ENCODE measurements at places on chromosomes 3 and 15.

DNA sequence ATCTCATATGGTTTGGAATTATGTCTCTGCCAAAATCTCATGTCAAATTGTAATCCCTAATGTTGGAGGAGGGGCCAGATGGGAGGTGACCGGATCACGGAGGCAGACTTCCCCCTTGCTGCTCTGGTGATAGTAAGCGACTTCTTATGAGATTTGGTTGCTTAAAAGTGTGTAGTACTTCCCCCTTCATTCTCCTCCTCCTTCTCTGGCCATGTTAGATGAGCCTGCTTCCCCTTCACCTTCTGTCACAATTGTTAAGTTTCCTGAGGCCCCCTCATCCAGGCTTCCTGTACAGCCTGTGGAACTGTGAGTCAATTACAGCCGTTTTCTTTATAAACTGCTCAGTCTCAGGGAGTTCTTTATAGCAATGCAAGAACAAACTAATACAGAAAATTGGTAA lies 51.1 kb downstream of the NEDD4 start:
- no peak for DNase-seq

DNA sequence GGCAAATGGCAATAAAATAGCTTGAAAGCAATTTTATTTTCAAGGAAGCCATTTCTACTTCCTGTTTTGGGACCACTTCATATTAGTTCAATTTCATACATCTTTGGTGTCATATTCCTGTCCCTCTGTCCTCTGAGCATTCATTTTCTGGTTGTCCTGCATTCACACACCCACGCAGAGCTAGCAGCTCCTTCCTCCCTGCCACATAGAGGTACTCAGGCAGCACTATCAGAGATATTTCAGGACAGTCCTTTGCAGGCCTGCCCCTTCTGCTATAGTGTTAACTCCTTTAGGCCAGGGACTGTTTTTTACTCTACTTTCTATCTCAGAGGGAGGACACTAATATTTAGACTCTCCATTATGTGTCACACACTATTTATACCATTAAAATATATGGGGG lies 132.0 kb downstream of the ECT2 start:
- no peak for DNase-seq

DNA sequence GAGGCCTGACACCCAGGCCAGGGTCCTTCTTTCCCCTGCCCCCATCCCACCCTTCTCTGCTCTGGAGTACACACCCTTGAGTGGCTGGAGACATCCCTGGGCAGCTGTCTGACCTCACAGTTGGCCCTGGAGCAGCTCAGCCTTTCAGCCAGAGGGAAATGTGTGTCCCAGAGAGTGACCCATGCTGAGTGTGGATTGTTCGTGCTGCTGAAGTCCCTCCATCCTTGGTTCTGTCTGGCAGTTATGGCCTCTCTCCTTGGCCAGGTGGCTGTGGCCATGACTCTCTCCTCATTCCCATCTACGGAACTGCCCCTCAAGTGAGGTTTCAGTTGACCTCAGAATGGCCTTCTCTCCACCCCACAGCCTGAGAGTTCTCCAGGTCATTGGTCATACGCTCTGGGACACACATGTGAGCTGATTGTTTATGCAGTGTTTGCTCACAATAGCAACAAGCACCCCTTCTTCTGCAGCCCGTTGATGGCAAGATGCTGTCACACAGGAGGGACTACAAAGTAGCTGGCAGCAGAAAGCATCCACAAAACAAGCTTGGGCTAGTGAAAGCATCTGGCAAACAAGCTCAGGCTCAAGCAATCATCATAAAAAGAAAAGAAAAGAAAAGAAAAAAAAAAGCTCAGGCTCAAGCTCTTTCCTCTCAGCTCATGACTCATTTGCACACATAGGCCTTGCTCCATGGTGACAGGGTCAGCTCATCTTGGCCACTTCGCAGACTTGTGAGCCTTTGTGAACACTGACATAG lies 55.3 kb upstream of the ITGA11 start:
- DNase-seq = peak; percentile 48

DNA sequence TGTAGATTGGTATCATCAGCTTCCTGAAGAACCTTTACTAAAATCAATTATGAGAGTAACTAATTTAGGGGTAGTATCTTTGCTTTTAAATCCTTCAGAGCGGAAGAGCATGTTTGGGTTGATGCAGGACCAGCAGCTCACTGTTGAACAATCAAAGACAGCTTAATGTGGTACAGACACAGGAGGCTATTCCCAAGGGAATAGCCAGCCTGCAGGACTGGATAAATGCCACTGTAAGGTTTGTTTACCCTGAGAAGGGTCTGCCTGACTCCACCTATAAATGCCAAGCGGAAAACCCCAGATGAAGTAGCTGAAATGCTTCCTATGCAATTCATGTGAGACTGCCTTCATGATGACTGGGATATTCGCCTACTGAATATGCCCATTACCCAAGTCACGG lies 16.0 kb upstream of the STAC start:
- no peak for DNase-seq

- DNase-seq = no peak
These were observed 55.2 kb downstream of the MCTP2 start for GRCh38 chr15:94286583-94286982.

DNA sequence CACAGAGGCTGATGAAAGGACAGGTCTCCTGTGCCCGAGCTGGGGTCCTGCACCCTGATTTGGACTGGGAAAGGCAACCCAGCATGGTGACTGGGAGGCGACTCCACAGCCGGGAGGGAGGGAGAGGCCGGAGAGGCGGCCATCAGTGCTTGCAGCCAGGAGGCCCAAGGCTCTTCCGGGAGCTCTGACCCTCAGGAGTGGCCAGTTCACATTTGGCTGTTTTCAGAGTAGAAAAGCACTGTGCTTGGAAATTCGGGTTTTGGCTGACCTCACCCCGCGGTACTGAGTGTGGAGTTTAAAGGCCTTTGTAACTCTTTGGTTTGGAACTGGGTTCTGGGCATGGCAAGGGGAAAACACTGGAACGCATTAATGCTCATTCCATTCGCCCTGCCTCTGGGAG lies 31.9 kb downstream of the SMAD6 start:
- no peak for DNase-seq

Data from HT1080 (cell line).